T-helper 17 cell (primary cell): ENCODE measurements at places on chromosomes 5 and 9.

GRCh38 chr5:148909766-148910165 is 83.4 kb downstream of the ADRB2 start:
- no peak for DNase-seq

DNA sequence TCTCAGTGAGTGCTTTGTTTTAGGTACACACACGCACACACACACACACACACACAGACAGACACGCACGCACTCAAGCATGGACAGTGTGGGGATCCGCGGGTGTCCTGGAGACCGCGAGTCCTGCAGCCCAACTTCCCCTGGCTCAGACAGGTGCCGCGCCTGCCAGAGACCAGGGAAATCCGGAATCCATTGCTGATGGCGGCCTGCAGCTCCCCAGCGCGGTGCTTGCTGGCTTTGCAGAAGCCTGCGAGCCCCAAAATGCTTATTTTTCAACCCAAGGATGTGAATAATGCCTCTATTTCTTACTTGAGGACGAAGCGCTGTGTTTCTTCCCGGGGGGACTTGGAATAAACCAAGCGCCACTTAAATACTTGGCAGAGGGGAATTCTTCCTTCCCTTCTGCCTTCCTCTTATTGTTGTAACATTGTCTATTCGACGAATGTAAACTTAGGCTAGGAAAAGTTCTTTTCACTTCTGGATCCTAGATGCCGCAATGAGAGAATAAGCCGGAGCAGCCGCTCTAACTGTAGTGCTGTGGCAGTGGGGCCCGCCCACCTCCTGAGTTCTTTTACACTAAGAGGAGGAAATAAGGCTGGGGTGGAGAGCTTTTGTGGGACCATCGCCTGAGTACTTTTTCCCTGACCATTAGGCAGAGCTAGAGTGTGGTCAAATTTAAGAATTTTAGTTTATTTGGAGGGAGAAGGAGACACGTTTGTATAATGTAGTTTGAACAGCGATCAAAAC is 802 bp downstream of the ITGA2 start:
- DNase-seq, result no peak

DNA sequence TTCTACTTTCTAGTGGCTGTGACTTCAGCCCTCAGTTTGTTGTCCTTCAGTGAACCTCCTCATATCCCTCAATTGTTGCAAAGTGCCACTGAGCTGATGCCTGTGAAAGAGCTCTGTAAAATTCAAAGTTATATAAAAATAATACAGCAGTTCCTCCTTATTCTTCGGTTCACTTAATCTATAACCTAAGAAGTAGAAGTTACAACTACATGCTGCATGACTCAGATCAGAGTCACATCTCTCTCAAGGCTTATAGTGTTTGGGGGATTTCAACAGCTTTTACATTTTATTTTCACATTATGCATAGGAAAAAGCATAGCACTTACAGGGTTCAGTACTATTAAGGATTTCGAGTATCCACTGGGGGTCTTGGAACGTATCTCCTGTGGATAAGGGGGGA is 25.1 kb upstream of the GCNT1 start:
- no peak for DNase-seq

- no peak for DNase-seq
Observed at GRCh38 chr5:123502120-123502519, 9.9 kb upstream of the CSNK1G3 start.
